Fibroblast of skin of right biceps (primary cell): ENCODE measurements at places on chromosomes 11 and 22.

- no peak for DNase-seq
Observed at GRCh38 chr22:48309115-48309705, 1518.5 kb downstream of the BRD1 start.

GRCh38 chr11:121494355-121495099 lies 41.8 kb upstream of the SORL1-AS1 start:
- DNase-seq = no peak

- DNase-seq = no peak
Observed at GRCh38 chr11:94310191-94310875, 6.0 kb downstream of the IZUMO1R start.

DNA sequence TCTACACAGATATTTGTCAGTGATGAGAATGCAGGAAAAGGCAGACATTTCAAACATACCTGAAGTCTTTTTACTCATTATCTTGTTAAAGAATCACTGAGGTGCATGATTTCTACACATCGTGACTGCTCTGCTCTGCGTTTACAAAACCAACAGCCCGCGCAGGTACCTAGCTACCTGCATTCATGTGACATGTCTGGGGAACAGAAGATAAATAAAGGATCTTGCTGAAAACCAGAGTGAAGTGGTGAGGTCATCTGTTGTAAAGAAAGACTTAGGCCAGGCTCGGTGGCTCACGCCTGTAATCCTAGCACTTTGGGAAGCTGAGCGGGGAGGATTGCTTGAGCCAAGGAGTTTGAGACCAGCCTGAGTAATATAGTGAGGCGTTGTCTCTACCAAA lies 15.7 kb downstream of the ASPHD2 start:
- DNase-seq = no peak

- DNase-seq = no peak
Observed at GRCh38 chr11:117834068-117834810, 9.7 kb upstream of the FXYD2 start.

DNA sequence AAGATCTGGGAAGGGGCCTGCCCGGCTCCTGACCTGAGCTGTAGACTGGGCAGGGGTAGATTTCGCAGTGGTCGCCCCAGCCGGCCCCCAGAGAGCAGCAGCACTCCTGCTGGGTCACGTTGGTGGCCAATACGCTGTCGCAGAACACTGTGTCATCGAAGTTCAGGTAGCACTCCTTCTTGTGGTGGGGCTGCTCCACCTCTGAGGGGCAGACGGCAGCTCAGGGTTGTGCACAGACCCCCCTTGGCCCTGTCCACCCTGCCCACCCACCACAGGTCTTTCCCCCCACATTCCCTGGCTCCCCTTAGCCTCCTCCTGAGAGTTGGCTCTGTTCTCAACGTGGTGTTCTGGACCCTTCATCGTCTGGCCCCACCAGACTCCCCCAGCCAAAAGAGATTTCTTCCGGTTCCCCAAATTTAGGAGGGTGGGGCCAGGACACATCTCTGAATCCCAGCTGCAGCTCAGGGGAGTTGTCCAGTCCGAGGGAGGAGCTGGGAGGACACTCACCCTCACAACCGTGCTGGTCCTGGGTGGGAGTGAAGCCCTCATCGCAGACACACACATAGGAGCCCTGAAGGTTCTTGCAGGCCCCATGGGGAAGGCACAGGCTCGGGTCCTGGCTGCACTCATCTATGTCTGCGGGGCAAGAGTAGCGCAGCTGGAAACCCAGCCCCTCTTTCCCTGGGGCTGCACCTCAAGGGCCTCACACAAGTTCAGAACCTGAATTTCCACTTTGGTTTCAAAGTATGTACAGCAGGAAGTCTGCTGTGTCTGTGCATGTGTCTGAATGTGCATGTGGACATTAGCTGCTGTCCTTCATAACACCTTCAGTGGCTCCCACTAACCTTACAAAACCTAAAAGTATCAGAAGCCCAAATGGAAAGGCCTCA lies 16.5 kb downstream of the SCYL1 start:
- DNase-seq = no peak

DNA sequence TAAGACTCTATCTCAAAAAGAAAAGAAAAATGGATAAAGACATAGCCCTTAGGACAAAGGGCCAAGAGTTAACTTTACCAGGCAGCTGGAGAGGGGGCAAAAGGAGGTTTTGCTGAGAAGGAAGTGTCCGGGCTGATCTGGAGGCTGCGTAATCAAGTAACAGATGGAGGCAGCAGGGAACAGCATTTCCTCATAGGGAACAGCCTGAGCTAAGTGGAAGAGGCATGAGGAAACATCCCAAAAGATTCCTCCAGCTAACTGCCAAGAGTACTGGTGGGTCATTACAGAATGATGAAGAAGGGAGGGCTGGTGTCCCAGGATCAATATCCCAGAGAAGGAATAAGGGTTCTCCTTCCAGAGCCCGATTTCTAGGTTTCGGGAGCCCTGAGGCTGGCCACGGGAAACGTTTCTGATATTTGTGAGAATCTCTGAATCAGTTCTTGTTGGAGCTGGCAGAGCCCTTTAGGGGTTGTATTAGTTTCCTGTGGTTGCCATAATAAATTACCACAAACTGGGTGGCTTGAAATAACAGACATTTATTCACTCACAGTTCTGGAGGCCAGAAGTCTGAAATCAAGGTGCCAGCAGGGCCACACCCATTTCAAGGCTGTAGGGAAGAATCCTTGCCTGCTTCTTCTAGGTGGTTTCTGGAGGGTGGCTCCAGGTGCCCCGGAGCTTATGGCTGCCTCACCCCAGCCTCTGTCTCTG lies 21.2 kb downstream of the LIF start:
- no peak for DNase-seq

GRCh38 chr11:96061730-96062129 lies 137.8 kb upstream of the MTMR2 start:
- DNase-seq = no peak

DNA sequence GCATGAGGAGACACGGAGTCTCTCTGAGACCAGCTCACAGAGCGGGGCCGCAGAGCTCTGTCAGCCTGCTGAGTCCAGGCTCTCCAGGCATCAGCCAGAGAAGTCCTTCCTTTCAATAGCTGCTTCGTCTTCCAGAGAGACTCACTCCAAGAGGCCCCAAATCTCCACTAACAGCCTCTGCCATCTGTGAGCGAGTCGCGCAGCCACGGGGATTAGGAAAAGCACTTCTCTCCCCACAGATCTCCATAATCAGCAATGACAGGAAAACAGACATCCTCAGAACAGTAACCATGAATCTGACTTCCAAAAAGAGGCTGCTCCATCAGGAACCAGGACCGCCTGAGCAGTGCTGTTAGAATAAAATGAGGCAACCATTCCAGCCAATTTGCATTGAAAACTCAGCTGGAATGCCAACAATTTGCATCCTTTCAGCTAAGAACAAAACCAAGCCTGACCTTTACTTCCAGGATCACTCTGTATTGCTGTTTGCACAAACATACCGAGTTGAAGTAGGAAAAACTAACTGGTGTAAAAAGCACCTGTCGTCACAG lies 65.4 kb downstream of the SMCO4 start:
- no peak for DNase-seq

DNA sequence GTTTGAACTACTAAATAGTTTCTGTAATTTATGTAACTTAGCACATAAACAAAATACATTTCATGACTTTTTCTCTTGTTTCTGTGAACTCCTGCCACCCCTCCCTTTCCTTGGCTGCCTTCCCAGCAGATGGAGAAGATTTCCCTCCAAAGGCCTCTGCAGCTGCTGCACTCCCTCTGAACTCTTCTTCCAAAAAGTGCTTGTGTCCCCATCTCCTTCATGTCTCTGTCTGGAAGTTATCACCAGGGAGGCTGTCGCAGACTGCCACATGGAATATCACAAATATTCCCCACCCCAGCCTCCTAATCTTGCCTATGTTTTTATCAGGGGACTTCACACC lies 1068.3 kb downstream of the OPCML start:
- peak; percentile 71 for DNase-seq

GRCh38 chr11:109305009-109305408 lies 117.0 kb upstream of the C11orf87 start:
- no peak for DNase-seq

DNA sequence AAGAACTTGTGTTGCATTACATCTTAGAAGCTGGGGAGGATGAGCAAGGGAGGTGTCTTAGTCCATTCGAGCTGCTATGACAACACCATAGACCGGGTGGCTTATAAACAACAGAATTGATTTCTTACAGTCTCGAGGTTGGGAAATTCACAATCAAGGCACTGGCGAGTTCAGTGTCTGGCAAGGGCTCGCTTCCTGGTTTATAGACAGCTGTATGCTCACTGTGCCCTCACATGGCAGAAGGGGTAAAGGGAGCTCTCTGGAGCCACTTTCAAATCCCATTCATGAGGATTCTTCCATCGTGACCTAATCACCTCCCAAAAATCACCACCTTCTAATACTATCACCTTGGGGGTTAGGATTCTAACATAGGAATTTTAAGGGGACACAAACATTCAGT lies 150.0 kb upstream of the NECTIN1 start:
- no peak for DNase-seq

- DNase-seq = no peak
Observed at GRCh38 chr11:44403176-44403575, 93.2 kb upstream of the ALX4 start.

DNA sequence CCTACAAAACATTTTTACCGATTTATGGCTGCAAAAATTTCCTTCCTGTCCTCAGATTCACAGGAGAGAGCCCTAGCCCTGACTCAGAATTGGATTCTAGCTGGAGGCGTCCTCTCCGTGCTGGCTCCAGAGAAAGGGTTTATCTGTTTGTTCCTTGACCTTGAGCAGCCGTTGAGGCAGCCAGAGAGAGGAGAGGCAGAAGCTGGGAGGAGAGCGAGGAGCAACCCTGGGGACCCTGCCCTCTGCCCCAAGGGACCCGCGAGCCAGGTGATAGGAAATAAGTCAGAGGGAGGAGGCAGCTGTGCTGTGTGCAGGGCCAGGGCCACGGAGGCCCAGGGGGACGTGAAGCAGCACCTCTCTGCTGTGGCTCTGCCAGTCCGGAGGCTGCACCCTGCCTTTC lies 75.6 kb downstream of the IGLL1 start:
- no peak for DNase-seq

- DNase-seq = peak; percentile 67
Observed at GRCh38 chr22:32518381-32518780, 43.8 kb downstream of the FBXO7 start.

GRCh38 chr11:133243832-133244231 lies 288.5 kb downstream of the OPCML start:
- no peak for DNase-seq

DNA sequence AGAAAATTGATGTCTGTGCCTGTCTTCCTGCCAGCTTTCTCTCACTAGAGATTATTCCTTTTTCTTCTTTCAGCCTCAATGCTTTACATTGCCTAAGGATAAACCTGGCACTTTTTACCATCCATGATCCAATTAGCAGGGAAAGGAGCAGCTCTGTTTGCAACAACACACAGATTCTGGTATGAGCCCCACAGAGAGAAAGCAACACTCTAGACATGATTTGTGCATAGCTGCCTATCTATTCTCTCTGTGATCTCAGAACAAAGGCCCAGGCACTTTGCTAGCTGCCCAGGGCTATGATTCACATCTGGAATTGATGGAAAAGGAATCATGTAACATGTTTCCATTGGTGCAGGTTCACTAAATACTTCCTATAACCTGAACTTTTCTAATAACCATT lies 685.0 kb downstream of the ETS1 start:
- DNase-seq = no peak

DNA sequence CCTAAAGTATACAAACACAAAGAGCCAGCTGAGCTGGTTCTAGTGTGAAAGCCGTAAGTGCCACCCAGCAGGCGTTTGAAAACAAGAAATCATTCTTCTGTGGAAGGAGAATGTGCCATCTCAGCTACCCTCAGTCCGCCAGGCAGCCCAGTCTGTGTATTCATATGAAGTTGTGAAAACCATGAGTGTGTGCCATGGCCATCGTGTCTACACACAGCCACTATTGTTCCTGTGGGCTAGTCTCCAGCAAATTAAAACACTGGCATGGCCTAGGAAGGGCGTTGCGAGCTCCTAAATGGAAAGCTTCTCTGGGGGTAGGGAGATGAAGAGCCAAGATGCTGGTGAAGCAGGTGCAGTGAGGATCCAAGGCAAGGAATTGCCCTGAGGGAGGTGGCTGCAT lies 51.5 kb upstream of the HORMAD2 start:
- DNase-seq = no peak

DNA sequence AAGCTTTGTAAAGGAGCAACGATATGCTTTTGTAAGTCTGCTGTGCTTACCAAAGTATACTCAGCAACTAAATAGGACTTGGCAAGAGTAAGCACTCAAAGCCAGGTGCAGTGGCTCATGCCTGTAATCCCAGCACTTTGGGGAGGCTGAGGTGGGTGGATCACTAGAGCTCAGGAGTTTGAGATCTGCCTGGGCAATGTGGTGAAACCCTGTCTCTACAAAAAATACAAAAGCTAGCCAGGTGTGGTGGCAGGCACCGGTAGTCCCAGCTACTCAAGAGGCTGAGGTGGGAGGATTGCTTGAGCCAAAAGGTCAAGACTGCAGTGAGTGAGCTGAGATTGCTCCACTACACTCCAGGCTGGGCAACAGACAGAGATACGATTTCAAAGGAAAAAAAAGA lies 67.5 kb downstream of the PAK1 start:
- no peak for DNase-seq

- DNase-seq = peak; percentile 3
Observed at GRCh38 chr11:98944461-98944860, 76.3 kb upstream of the CNTN5 start.
